ENCODE measurements at places on chromosomes 12 and 14.

GRCh38 chr12:8816448-8817050, 5.9 kb upstream of the A2ML1 start:
- DNase-seq = no peak

- no peak for DNase-seq
Observed at GRCh38 chr14:53462931-53463778, 310.0 kb upstream of the DDHD1 start.

DNA sequence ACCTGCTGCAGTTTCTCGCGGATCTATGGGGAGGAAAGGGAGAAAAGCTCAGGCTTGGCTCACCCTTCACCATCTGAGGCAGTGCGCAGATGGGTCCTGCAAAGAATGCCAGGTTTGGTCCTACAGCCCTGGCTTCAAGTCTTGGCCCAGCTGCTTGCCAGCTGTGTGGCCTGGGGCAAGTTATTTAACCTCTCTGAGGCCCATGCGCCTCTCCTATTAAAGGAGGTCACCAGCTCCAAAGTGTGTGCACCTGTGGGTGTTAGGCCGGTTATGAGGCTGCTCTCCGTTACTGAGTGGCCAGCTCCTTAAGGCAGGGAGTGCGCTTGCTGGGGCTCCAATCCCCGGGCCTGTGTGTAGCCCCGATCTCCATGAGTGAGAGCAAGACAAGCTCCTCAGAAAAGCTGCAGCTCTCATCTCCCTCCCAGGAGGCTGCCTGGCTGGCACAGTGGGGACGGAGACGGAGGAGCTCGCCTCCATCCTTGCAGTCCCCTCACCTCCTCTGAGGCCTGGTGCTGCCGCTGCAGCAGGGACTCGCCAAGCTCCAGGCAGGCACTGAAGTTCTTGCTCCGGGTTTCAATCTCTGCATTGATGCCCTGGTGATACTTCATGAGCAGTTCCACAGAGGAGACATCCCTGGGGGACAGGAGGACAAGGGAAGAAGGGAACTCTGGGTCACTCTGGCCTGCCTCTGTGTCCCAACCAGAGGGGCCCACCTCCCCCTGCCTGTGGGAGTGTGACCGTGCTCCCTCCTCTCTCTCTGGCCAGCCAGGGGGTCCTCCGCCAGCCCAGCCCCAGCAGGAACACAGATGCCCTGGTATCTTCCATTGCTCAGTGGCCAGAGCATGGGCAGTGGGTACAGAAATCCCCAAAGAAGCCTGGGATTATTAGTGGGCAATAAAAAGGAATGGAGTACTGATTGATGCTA, 65.1 kb downstream of the PLEKHG3 start:
- no peak for DNase-seq

- DNase-seq = no peak
Observed at GRCh38 chr12:69328426-69328825, 19.8 kb upstream of the LYZ start.

- DNase-seq = no peak
Observed at GRCh38 chr12:118330421-118331018, 42.2 kb downstream of the TAOK3 start.

DNA sequence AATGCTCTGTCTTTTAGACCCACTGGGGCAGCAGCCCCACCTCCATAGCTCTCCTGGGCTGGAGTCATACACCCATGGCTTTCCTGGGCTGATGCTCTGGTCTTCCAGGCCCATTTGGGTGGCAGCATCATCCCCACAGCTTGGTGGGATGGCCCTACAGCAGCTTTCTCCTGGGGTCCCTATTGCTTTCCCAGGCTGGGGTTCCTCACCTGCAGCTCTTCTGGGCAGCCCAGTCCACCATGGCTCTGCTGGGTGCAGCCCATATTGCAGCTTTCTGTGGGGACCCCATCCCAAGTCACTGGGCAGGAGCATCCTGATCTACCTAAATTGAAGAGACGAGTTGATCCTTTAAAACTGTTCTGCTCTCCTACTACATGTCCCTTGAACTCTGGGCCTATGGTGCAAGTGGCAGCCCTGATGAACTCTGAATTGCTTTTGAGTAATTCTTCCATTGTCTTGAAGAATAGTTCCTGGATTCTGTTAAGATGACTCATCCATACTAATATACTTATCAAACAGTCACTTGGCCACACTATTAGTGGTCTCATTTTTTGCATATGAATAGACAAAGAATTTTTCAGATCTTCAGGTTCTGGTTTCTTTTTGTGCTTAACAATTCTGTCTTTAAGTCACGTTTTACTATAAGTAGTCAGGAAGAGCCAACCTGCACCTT, 390.1 kb downstream of the DPF3 start:
- peak; percentile 53 for DNase-seq

DNA sequence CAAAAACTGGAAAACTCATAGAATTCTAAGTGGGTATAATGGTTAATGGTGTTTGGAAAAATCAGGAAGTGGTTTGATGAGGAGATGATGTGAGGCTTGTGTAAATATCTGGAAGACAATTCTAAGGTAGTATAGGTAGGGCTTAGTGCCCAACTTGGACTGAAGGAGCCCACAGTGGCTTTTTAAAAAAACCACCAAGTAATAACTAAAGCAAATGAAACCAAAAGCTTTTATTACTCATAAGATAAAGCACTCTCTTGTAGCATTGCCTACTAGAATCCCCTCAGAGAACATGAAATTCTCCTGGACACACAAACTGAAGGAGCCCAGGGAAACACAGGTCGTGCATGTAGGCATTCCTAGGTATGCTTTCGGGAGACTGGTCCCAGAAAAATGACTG, 324.5 kb downstream of the NELL2 start:
- no peak for DNase-seq

GRCh38 chr14:77478796-77479195, 19.8 kb downstream of the ISM2 start:
- DNase-seq = no peak

DNA sequence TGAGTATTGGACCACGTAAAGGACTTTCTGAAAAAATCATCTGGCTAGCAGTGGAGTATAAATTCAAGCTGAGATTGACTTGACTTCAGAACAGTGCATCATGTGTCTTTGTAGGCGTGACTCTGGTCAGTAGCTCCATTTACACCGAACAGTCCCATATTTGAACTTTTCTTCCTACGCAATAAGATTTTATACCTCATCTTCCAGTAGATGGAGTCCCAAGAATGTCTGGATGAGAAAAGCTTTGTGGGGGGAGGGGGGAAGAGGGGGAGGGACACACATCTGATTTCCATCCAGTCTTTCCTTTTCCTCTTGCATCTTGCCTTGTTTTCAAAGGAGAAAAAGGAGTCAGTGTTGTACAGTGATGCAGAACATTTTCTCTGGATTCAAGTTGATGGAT, 241.0 kb downstream of the EMP1 start:
- no peak for DNase-seq

DNA sequence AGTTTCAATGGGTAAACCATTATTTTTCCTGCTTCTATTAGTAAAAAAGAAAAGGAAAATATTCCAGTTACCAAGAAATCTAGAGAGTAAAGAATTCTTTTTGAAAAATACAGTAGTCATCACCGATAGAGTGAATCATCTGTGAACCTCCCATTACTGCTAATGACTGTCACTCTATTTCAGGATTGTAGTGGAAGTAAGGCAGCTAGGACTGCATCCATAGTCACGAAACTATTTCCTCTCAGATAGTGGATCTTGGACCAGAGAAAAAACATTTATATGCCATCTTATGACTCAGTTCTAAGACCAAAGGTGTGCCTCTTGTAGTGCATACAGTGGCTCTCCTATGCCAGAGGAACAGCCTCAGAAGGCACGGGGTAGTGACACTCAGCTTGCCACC, 173.9 kb upstream of the PLEKHA5 start:
- no peak for DNase-seq

DNA sequence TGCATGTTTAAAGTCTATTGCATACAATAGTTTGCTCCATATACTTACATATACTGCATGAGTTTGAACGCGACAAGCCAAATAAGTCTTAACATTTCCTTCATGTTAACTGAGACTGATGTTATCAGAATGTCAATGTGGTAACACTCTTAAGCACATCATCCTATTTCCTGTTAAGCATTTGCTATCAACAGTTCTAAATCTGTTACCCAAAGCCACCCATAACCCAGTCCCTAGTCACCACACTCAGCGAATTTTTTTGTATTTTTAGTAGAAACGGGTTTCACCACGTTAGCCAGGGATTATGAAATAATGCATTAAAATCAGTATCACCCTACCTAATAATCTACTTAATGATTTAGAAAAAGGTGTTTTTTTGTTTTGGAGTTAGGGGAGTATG, 39.4 kb downstream of the HNRNPC start:
- no peak for DNase-seq

DNA sequence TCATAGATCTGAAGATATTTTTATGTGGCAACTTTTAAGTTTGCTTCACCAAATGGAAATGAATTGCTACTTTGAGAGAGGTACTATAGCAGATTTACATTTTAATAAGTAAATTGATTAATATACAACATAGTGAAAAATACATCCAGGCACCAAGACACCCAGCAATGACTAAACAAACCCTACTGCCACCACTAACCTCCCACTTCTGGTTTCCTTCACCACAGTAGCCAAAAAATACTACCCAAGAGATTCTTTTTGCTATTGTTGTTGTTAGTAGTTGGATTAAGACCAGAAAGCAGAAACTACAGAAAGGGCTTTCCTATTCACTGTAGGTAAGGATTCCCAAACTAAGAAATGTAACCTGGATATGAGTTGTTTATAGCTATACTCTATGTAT, 54.1 kb downstream of the COCH start:
- DNase-seq = no peak

DNA sequence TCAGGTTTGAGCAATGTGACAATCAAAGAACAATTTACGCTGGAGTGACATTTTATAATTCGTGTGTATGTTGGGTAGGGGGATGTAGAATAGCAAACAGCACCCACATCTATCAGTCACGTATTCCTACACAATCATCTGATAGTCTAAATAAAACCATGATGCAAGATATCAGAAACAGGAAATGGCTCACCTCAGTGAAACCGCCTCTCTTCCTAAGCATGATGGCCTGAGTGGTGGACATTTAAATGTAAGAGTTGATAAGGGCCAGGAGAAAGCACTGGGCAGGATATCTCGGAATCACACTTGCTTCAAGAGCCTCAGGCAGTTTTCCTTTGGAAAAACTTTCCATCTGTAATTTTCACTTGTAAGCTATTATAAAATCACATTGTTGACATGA, 128.2 kb downstream of the GRIP1 start:
- DNase-seq = no peak

DNA sequence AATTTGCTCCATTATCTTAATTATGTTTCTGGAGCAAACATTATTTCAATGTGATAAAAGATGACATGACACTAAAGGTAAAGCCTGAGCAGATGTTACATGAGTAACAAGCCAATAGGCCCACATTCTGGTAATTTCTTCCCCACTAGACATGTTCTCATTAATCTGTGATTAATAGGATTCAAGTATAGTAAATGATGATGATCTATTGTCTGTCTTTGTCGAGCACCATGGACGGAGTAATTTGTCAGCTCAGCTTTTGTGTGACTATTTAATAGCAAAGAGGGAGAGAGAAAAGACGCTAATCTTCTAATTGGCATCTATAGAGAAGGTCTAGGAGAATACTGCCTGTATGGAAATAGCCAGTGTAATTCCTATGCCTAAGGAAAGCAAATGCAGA, 62.2 kb upstream of the INSM2 start:
- DNase-seq = no peak

GRCh38 chr14:77498120-77498979, at the start of gene ISM2:
Gene ISM2, minus strand, starts transcription at chr14:77498816. Its CDS starts 23 bp downstream, at chr14:77498793.
- DNase-seq = peak; percentile 77

DNA sequence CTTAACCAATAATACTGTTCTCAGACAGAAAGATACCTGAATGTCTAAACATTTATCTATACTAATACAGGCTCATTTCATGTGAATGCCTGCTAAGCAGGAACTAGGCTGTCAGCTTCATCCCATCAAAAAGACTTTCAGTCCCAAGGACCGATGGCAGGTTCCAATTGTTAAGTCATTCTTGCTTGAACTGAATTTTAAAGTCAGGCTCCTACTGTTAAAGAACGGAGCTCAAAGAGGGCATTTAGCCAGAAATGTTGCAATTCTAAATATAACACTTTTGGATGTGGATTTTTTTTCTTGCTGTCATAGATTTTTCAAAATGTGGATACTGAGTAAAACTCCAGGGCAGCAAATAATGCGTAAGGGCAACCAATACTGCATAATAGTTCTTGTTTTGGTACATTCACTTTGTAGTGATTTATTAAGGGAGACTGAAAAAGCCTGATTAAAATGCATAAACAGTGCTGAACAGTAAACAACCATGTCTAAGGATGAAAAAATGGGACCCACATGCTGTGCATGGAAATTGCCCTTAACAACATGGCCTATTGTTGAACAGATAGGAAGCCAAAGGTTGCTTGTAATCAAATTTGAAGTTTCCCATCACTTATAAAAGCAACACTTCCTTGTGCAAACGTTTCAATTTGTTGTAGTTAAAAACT, 38.6 kb upstream of the DBX2 start:
- no peak for DNase-seq

- no peak for DNase-seq
Observed at GRCh38 chr14:54444681-54445080, 3.5 kb upstream of the CNIH1 start.

DNA sequence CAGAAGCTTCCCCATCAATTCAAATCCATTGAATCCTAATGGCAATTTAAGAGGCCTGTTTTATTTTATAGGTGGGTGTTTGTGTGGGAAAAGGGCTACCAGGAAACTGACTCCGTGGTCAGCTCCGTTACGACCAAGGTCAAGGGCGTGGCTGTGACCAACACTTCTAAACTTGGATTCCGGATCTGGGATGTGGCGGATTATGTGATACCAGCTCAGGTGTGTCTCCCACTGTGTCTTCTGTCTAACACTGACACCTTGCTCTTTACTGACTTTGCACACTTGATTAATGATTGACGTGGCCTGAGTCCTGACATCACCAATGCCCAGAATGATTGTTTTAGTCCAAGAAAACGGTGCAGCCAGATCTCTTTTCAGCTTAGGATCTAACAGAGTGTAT, 7.1 kb downstream of the P2RX4 start:
- DNase-seq = no peak

DNA sequence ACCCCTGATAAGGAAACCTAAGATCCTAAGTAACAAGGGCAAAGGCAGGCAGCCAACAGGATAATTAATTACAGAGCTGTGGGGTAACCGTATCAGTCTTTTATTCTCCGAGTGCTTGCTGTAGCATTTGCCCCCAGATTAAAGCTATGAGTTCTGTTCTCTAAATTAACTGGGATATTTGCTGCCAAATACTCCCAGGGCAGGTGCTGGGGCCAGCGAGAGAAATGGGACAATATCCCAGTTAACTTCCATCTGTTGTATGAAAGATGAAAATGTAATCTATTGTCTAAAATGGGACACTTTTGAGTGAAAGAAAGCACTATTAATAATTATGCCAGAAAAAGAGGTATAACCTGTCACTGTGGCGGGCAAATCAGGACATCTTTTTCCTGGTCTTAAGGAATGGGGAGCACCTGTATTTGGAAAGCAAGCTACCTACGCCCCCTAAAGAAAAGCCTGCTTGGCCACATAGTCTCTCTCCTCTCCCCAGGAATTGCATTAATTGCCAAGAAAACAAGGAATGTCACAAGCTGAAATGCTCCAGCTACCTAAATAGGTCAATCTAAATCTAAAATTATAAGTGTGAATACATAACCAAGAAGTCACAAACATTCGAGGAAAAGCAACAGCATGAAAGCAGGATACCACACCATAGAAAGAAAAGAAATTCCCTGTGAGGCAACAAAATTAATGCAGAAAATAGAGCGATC, 26.7 kb upstream of the CFAP54 start:
- no peak for DNase-seq

GRCh38 chr12:93125126-93125525, 196.0 kb upstream of the EEA1 start:
- DNase-seq = no peak

Data from urothelium cell line (cell line).